Cardiac septum (tissue), 1 donor: ENCODE measurements at places on chromosomes 7 and 10.

GRCh38 chr7:31043051-31043471, 9.0 kb upstream of the ADCYAP1R1 start:
- DNase-seq, result no peak

DNA sequence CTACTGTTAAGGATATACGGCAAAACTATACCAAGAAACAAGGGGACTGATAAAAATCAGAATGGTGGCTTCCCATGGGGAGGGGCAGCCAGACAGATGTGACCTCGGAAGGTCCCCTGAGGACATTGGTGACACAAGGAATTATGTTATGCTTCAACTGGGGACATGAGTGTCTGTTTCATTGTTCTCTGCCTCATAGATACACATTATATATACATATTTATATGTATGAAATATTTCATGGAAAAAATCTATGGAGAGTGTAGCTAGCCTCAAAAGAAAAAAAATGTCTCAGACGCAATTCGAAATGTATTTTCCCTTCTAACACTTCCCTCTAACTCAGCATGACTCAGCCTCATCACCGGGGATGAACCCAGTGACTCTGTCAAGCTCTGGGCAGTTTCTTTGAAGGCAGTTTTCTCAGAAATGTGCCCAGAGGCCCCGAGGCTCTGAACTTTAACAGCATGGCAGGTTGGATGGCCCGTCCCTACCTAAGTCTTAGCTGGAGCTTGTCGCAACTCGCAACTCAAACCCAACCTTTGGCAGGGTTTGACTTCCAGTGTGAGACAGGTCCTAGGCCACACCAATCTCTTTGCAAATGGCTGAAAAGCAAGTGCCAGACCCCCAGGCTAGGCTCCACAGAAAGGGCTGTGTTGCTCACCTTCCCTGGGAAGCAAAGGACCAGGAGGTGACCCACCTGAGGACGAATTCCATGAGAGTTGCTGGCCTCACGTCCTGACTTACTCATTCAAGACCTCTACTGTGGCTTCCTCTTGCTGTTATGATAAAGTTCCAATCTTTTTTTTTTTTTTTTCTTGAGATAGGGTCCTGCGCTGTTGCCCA, 86.9 kb downstream of the CARD11 start:
- DNase-seq, result peak; percentile 56

DNA sequence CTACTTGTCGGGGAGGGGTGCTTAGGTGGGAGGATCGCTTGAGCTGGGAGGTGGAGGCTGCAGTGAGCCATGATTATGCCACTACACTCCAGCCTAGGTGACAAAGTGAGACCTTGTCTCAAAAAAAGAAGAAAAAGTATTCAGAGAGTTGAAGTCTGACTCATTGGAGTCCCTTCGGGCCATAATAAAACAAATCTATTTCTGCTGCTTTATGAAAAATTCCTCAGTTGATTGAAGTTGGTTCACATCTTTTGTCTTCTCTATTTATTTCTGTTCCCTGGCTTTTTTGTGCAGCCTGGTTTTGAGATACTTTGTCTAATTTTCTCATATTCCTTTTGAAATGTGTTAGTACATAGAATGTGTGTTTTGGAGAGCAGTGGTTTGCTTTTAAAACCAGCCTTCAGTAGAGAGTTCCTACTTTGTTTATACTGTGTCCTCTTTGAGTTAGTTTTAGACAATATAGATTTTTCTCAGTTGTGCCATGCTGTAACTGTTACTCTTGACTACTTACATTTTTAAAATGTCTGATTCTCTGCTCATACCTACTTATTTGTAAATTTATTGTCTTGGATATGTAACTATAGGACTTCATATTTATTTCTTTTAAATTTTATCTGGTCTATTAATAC, 36.7 kb downstream of the LUC7L2 start:
- no peak for DNase-seq

GRCh38 chr10:131961777-131962662, 19.7 kb downstream of the BNIP3 start:
- peak; percentile 61 for DNase-seq

DNA sequence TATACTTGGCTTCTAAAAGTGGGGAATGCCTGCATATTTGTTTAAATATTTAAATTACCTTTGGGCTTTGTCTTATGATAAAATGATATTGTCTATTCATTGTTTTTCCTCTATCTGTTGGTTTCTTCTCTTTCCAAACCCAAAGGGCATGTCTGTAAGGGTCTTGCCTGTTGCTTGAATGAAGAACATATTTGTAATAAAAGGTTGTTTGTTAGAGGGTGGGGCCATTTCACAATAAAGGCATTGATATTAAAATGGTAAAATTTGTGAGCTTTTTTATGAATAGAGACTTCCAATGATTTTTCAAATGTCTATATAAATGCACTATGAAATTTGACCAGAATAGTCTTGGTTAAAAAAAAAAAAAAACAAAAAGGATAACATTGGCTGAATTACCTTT, 105.2 kb downstream of the DKK1 start:
- no peak for DNase-seq

- DNase-seq, result no peak
Measured at GRCh38 chr7:134963036-134963435, 23.3 kb upstream of the AGBL3 start.

DNA sequence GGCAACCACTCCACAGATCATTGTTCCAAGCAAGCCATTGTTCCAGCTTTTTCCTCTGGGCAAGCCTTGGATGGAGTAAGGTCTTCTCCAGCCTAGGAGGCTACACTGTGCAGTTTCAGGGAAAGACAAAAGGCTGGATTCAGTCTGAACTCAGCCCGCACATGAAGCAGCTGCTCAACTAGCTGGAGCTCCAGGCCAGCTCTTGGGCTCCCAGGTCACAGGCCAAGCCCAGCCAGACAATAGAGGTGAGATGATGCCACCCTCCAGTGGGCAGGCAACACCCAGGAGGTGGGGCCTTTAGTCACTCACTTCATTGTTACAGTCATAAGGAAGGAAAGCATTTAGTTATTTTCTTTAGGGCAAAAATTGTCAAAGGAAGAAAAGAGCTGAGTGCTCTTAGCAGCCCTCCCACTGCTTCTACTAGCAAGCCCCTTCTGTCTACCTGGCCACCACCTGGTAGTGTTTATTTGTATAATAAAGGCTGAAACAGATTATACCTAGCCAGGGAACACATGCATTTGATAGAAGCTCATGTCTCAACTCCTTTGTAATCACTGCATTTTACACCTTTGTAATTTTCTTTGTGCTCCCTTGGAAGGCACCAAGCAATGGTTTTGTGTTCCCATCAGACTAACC, 253.4 kb downstream of the WDR11 start:
- no peak for DNase-seq

GRCh38 chr10:53115660-53116059, 343.1 kb upstream of the MBL2 start:
- no peak for DNase-seq

- DNase-seq, result no peak
Measured at GRCh38 chr7:144822223-144822622, 13.6 kb downstream of the TPK1 start.

DNA sequence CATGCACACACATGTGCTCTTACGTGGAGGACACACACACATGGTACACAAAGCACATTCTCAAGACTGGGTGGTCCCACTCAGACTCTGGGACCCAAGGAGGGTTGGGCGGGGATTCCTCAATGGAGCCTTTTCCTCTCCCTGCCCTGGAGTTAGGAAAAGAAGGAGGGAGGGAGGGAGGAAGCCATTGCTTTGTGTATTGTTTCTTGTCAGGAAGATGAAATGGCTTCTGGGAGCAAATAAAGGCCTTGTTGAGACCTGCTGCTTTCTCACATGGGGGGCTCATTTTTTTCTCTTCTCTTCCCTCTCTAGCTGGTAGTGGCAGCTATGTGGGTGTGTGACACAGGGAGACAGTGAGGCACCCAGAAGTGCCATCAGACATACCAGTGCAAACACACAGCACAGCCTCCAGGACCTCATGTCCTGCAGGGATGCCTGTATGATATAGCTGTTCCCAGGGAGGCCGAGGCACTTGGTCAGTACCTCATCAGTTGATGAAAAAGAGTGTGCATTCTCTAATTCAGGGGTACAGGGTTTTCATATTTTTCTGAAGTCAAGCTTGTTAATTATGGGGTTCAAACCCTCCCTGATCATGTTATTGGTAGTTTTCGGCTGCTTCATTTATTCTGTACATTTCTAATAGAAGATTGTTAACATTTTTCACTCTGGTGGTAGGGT, 5.7 kb downstream of the AQP1 start:
- no peak for DNase-seq

DNA sequence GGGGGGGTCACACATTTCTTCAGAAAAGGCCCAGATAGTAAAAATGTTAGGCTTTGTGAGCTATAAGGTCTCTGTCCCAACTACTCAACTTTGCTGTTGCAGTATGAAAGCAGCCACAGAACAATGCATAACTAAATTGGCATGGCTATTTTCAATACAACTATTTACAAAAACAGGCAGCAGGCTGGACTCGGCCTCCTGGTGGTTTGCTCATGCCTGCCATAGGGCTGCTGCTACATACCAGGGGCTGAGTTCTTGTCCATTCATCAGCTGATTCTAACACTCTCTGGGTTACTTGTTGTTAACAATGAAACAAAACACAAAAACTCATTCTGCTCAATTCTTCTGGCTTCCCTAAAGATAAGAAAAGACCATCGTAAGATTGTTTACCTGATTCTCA, 109.4 kb upstream of the ADAM12 start:
- DNase-seq, result no peak

- no peak for DNase-seq
Measured at GRCh38 chr7:143924851-143925250, 10.2 kb upstream of the OR2F2 start.

- DNase-seq, result peak; percentile 88
Measured at GRCh38 chr7:8260871-8261694, 884 bp downstream of the ICA1 start.

DNA sequence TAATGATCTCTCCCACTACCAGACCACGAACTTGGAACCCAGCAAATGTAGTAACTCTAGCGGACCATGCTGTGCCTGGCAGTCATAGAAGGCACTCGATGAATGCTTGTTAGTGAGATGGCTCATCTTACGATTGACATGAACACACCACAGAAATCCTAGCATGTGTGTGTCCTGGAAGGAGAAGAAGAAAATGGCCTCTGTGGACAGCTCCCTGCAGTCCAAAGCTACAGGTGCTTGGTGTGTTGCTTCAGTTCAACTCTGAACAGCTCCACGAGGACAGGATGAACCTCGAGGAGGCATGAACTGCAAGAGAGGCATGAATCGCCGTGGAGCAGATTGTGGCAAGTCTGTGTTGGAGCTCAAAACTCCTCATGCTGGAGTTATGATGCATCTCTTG, 93.5 kb downstream of the KLF6 start:
- no peak for DNase-seq

- no peak for DNase-seq
Measured at GRCh38 chr10:129809431-129809830, 154.6 kb downstream of the EBF3 start.

- DNase-seq, result no peak
Measured at GRCh38 chr7:36878288-36878687, 154.0 kb upstream of the AOAH start.

DNA sequence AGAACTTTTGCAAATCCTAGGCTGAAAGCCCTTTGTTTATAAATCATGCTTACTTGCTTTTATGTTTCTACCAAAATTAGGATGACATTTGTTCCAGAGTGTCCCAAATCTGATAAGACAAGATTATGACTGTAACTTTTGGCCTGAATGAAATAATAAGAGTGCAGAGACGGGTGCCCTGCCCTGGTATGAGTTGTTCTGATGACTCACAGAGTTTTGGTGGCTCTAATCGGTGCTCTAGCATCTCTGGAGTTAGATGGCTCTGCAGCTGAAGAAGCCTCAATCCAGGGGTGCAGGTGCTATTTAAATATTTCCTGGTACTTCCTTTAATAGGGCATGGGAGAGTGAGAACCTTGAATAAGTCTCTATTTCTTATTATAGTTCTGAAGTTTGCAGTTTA, 102.2 kb upstream of the ELMO1 start:
- DNase-seq, result no peak

GRCh38 chr10:16581202-16581601, 59.5 kb upstream of the C1QL3 start:
- DNase-seq, result no peak

- no peak for DNase-seq
Measured at GRCh38 chr10:5488272-5489161, 10.9 kb downstream of the CALML5 start.

GRCh38 chr10:97023401-97024167, 162.2 kb downstream of the SLIT1 start:
- DNase-seq, result peak; percentile 44

DNA sequence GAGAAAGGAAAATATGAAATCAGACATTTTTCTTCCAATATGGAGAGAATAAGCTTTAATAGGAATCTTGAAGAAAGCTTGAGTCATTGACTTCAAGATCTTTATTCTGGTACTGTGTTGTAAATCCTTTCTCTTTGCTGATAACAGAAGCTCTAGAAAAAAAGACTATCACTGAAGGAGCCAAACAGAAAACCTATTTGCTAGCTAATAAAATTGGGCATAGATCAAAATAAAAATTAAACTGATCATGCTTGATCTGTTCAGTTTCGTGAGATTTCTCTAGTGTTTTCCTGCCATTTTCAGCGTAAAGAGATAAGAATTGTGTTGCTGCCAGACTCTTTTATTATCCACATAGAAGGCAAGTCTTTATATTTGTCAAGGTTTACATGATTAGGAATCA, 1.5 kb upstream of the GHITM start:
- no peak for DNase-seq

DNA sequence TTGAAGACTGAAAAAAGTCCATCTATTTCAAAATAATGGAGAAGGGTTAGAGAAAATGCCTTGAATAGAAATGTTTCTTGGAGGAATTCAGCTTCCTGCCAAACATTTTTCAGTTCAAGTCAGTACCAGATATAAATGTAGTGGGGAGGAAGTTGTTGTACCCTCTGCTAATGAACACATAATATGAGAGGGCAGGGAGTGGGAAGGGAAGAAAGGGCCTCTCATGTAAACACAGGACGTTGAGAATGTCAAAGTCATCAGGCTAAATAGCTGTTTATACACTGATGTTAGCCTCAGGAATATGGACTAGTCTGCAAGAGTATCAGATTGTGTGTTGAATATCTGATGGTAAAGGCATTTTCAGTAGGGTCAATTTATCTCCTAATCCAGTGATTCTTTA, 37.0 kb downstream of the GPR37 start:
- DNase-seq, result no peak

- DNase-seq, result no peak
Measured at GRCh38 chr10:61992671-61993668, 91.5 kb downstream of the ARID5B start.

DNA sequence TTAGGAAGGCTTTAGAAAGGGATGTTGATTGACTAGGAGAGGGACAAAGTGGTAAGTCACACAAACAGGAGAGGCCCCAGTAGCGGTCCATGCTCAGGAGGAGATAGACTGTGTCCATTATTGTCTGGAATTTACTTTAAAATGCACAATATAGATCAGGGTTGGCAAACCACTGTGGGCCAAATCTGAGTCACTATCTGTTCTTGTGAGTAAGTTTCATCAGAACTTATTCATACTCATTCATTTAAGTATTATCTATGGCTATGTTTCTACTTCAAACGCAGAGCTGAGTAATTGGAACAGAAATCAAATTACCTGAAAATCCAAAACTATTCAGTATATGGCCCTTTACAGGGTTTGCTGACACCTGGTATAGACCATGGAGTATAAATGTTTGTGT, 166.5 kb downstream of the COL28A1 start:
- no peak for DNase-seq
